ENCODE measurements at places on chromosomes 2 and 18.

GRCh38 chr2:197972061-197972460 lies 167.7 kb downstream of the PLCL1 start:
- no peak for DNase-seq

DNA sequence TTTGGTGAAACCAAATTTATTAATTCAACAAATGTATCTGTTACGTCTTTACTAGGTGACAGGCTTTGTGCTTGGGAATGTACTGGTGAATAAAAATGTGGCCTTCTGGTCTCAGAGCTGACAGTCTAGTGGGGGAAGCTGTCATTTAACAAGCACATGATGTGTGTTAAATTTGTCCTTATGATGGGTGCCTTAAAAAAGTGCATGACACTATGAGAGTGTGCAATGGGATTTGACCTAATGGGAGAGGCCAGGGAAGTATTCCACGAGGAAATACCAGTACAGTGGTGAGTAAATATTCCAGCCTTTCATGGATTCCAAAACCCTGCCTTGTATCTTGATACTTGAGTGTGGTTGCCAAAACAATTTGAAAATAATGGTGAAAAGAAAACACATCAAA lies 308.9 kb downstream of the PLCL1 start:
- DNase-seq = no peak

GRCh38 chr2:189601043-189601442 lies 20.5 kb upstream of the SLC40A1 start:
- no peak for DNase-seq

DNA sequence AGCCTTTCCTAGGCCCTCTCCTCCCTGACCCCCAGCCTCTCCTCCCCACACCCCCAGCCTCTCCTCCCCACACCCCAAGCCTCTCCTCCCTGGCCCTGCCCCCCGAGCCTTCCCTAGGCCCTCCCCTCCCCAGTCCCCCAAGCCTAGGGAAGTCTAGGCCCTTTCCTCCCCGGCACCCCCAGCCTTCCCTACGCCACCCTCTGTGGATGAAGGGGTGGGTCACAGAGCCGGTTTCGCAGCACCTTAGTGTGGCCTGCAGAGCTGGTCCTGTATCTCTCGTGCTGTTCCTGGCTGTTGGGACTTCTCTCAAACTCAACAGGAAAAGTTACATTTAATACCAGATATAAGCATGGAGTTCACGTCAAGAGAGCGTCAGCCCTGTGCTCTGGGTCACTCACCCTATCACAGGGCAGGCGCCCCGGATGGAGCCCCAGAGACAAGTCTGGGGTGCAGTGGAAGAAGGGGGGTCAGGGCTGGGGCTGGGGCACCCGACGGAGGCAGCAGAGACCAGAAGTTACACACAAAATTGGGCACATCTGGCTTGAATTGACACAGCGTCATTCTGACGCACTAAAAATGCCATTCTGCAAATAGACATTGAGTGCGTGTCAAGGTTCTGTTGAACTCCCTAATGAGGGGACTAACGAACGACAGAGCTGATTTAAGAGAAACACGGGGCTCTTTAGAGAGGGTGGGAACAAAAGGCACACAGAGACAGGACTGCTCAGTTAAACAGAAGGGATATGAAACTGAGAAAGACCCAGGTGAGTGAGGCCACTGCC lies 24.0 kb downstream of the KCNIP3 start:
- DNase-seq = no peak

DNA sequence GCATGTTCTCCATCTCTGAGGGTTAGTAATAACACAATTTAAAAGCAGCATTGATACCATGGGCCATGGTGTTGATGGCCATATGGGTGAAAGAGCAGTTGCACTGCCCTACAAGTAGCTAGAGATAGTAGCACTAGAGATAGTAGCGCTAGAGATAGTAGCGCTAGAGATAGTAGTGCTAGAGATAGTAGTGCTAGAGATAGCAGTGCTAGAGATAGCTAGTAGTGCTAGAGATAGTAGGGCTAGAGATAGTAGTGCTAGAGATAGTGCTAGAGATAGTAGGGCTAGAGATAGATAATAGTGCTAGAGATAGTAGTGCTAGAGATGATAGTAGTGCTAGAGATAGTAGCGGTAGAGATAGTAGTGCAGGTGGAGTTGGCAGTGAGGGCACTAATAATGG lies 39.5 kb upstream of the KLHL14 start:
- no peak for DNase-seq

DNA sequence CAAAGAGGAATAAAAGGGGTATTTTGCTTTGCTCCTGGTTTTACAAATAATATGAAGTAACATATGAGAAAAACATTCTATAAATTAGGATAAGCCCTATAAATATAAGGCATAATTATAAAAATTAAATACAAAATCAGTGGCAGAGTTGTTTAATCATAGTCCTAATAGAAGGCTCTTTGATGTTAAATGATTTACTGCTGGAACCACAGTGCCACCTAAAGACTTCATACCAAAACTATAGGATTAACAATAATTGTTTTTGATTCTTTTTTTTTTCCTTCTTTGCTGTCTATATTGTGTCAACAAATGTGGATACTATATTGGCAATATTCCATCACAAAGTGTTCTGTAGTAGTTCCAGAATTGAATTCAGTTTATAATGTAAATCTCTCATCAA lies 837.7 kb upstream of the SLC39A10 start:
- DNase-seq = no peak

GRCh38 chr2:84878896-84879583 lies 1.8 kb downstream of the TRABD2A start:
- DNase-seq = no peak
